Stimulated activated CD4-positive, alpha-beta T cell treated with anti-CD3 and anti-CD28 coated beads, Interleukin-1b, Interleukin-23, amount 100 ng/mL, for 24 hours (primary cell): ENCODE measurements at places on chromosomes 1 and 21.

GRCh38 chr1:220528679-220529501 lies 954 bp downstream of the MARK1 start:
- DNase-seq: no peak

- no peak for DNase-seq
Measured at GRCh38 chr1:1240822-1241587, 5.5 kb downstream of the C1QTNF12 start.

GRCh38 chr21:42476388-42477331 lies 19.4 kb downstream of the RSPH1 start:
- no peak for DNase-seq

DNA sequence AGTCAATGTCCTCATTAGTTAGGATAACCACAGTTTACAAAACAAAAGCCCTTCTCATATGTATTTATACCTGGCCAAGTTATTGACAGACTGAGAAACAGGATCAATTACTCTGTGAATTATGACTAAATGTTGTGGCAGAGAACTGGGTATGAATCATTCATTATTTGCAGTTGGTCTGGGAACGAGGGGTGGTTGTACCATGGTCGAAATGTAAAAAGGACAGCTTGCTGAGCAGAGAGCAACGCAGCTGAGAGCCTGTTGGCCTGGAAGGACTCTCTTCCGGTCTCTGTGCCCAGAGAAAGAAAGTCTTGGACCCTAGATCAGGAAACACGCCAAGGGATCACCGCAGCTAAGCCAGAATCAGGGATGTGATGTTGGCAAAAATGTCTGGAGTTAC lies 169.6 kb downstream of the DISC1 start:
- DNase-seq: no peak

- DNase-seq: no peak
Measured at GRCh38 chr1:44733784-44734183, 2.8 kb upstream of the RNU5D-1 start.

- DNase-seq: peak; percentile 43
Measured at GRCh38 chr1:1891349-1892078, 627 bp upstream of the GNB1 start.

DNA sequence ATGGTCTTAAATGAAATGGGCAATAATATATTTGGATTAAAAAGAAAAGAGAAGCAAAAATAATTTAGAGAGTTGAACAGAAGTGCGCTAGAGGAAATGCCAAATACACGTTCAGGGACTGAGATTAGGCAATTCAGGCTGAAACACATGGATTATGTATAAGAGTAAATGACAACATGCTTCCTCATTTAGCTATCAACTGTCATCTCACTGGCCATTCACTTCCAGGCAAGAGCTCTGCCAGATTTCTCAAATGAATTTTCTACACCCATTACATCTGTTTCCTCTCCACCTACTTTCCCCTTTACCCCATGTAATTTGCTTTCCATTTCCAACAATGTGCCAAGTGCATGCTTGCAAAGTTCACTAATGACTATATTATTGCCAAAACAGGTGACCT lies 582.4 kb downstream of the LTN1 start:
- no peak for DNase-seq

DNA sequence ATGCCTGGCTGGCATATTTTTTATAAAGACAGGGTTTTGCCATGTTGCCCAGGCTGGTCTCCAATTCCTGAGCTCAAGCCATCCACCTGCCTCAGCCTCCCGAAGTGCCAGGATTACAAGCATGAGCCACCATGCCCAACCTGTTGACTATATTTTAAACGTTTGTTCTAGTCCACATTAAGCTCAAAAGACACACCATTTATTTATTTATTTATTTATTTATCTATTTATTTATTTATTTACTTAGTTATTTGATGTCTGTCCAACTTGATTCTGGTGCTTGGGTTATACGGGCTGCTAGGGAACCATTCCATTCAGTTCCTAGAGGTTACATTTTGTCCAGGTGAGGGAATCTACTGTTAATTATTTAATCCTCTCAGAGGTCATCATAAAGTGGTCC lies 98.1 kb upstream of the ADGRL4 start:
- no peak for DNase-seq

DNA sequence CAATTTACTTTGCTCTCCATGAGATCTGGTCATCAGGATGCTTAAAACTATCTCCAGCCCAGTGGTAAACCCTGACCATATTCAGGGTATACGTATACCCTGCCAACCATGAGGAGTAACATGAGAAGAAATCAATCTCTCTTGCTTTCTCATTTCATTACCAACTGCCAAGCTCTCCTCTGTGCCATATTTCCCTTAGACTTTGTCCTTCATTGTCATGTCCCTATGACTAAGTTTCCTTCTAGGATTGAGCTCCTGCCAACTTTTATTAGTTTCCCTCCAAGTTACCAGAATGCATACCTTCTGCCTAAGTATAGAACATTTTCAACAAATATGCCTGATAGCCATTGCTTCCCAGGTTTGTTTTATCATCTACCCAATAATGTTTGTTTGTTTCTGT lies 1113.9 kb upstream of the B3GALT2 start:
- DNase-seq: no peak

DNA sequence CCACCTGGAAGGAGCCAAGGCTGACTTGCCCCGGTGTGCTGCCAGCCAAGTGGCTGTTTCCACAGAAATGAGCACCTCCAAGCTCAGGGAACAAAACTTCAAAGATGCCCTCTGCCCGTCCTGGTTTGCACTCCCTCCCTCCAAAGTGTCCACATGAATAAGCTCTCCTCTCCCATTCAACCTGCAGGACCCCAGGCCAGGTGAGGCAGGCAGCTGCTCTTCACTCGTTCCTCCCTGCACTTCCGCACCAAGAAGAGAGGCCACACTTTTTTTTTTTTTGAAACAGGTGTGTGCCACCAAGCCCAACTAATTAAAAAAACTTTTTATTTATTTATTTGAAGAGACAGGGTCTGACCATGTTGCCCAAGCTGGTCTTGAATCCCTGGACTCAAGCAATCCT lies 18.5 kb upstream of the CLIC4 start:
- DNase-seq: no peak

DNA sequence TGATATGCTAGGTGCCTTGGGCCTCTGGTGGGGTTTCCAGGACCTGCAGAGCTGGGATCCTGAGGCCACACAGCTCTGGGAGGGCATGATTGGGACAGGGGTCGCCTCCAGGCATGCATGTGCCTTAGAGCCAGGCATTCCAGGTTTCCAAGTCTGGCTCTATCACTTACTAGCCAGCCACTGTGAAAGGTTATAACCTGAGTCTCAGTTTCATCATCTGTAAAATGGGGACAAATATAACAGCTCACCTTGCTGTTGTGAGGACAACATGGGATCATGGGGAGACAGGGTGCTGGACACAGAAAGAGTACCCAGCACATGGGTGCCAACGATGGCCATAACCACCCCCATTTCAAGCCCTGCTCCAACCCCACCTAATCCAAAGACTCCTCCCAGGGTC lies 2.7 kb downstream of the CHI3L1 start:
- no peak for DNase-seq

DNA sequence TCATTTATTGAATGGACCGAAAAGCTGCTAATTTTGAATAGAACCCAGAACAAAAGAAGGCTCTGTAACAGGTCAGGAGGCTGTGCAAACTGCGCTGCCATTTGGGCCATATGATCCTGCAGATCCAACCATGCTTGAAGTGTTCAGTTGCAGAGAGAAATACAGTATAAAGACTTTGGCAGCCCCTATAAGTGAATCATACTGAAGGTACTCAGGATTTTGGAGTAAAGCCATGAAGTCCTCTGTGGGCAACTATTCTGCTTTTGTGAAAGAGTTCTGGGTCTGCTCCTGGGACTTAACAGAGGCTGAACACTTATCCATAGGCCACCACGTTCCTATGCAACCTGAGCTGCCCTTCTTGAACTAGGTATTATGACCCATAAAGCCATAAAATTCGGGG lies 1613.6 kb upstream of the PRMT6 start:
- DNase-seq: no peak
